Astrocyte of the spinal cord (primary cell): ENCODE measurements at places on chromosomes 11 and 22.

DNA sequence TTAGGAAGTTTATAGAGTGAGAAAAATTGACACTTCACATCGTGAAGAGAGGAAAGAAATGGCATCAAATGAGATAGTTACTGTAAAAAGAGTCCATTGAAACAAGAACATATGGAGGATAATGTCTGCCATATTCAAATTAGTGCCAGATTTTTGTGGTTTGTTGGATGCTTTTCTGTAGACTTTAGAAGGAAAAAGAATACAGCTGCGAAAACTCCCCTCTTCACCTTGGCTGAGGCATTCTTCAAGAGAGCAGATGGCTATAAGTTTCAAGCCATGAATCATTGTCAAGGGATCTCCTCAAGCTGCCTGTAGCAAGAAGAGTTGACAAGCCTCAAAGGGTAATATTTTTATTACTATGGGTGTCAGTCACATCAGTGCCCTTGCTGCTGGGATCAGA lies 507.4 kb upstream of the RAG2 start:
- peak; percentile 5 for DNase-seq

DNA sequence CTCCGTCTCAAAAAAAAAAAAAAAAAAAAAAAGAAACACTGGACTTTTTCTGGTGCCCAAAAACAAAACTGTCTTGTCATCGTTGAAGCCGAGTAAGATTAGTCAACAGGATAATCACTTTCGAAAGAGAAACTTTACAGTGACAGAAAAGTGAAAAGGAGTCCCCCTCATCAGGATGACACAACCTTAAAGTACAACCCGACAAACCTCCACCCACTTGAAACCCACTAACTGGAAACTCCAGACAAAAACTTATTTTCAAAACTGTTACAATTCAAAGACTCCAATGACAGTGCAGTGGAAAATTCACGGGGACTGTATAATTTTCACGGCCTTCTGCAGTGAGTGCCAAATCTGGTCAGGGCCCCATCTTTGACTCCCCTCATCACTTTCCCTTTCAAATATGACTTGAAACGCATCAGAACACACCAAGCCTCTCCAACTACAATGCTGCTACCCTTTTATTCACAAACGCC lies 1.3 kb downstream of the DENND5A start:
- DNase-seq = no peak

DNA sequence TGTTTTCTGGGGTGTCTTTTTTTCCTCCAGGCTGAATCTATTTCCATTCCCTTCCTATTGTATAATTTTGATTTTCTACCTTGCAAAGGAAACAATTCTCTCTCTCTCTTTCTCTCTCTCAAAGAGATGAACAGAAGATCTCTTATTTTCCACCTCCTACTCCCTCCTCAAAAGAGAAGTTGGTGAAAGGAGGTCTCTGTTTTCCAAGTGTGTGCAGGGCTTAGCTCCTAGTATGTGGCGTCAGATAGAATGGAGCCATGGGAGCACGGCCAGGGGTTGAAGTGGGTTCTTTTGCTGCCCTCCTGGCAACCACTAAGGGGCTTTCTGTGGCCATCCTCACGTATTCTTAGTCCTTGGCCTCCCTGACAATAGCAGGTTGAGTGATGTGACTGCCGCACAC lies 480 bp downstream of the TRIM34 start:
- no peak for DNase-seq

- no peak for DNase-seq
Observed at GRCh38 chr11:120573756-120574354, 62.3 kb downstream of the GRIK4 start.

GRCh38 chr11:2436521-2437031 lies 7.7 kb downstream of the TRPM5 start:
- DNase-seq = no peak

GRCh38 chr22:42993651-42994275 lies 21.2 kb downstream of the PACSIN2 start:
- peak; percentile 48 for DNase-seq

GRCh38 chr11:12086271-12087074 lies 23.9 kb upstream of the MICAL2 start:
- DNase-seq = peak; percentile 96

DNA sequence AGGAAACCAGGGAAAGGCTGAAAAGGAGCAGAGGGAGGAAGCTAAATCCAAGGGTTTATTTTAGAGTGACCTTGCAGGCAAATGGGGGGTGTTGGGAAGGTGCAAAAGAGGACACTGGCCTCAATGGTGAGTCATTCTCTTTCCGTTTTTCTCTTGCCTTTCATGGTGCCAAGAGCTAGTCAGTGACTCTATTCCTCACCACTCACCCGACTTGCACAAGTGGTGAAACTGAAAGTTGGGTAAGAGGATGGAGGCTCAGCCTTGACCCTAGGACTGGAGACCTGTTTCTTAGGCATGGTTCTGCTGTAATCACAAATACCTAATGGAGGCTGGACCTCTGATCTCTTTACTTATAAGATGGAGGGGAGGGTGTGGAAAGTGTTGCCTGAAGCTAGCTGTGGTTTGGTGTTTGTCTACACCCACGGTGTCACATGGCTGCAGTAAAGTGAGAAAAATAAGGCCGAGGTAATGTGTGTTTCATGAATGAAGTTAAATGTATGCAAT lies 67.3 kb upstream of the CREB3L1 start:
- DNase-seq = peak; percentile 28

GRCh38 chr11:71449596-71449995 lies 1.4 kb upstream of the DHCR7 start:
- DNase-seq = no peak

DNA sequence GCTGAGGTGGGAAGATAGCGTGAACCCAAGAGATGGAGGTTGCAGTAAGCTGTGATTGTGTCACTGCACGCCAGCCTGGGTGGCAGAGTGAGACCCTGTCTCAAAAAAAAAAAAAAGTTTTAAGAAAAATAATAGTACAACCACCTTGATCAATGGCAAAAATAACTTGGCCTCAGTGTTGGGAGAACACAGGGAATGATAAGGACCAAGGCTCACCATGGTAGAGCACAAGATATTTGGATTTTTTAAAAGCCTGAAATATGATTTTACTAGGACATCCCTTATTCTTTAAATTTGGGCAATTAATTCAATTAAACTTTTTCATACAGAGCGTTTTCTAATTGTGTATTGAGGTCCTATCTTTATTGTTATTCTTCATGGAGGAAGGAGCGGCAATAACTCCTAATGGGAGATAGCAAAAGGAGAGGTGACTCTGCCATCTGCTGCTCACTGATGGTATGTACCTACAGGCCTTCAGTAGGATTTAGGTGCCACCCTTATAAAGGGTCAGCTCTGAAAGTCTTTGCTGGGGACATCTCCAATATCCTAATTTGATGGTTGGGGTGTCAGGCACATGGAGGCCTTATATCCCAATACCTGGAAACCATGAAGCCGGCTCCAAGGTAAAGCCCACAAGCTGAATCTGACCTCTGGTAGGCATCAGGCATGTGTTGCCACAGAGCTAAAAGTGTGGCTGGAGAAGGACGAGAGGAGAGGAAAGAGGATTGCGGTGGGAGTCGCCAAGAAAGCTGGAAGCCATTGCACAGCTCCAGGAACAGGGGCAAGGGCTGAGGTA lies 21.9 kb upstream of the POLD3 start:
- DNase-seq = peak; percentile 38

- no peak for DNase-seq
Observed at GRCh38 chr22:39662686-39663052, 92.1 kb downstream of the CACNA1I start.

DNA sequence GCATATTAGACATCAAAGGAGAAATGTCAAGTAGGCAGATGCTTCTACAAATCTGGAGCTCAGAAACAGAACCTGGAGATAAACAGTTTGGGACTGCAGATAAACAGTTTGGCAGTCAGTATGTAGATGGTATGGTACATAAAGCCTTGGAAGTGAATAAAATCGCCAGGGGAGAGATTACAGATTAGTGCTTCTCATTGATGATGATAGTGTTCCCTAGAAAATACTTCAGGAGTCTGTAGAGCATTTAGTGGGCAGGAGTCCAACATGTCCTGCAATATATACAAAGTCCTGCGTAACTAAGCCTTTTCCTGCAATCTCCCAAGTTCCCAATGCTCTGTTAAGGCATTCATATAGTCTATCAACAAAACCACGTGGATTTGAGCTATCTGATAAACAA lies 35.2 kb downstream of the NARS2 start:
- no peak for DNase-seq

DNA sequence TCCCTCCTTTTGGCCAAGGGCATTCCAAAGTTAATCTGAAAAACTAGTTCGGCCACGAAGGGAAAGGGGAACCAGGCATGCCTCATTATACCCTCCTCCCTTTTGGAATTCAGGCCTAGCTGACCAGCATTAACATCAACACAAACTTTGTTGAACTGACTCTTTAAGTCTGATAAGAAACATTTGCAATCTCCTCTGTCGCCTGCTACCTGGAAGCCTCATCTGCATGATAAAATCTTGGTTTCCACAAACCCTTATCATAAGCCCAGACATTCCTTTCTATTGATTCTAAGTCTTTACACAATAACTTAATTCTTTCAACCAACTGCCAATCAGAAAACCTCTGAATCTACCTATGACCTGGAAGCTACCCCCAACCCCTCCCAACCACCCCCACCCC lies 11.4 kb downstream of the POGLUT3 start:
- no peak for DNase-seq

DNA sequence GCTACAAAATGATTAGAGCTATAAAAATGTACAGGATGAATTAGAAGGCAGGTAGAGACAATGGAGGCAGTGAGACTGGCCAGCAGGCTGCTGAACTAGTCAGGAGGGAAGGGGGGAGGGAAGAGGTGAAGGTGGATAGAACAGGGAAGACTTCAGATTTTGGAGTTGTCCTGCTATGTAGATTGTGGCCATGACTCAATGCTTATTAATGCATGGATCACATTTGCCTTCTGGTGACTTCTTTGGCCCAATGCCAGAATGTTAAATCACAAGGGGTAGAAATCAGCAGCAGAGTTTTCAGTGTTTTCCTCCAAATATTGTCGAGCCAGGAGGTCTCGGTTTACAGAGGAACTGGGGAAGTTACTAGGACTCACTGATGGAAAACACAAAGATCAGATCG lies 346.6 kb downstream of the AASDHPPT start:
- peak; percentile 71 for DNase-seq

DNA sequence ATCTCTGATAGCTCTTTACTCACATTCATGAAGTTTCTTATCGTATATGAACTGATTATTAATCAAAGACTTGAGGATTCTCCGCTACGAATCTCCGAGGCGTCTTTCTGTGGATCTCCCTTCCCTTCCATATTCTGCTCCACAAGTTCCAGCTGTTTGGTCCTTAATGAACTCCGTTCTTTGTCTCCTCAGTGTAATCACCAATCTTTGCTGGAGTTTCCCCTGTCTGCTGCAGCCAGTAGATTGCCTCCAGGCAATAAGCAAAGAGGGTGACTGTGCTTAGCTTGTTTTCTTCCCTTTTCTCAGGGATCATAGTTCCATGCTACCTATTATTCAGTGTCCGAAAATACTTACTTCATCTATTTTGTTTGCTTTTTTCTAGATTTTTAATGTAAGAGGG lies 169.6 kb upstream of the FOLH1 start:
- no peak for DNase-seq

DNA sequence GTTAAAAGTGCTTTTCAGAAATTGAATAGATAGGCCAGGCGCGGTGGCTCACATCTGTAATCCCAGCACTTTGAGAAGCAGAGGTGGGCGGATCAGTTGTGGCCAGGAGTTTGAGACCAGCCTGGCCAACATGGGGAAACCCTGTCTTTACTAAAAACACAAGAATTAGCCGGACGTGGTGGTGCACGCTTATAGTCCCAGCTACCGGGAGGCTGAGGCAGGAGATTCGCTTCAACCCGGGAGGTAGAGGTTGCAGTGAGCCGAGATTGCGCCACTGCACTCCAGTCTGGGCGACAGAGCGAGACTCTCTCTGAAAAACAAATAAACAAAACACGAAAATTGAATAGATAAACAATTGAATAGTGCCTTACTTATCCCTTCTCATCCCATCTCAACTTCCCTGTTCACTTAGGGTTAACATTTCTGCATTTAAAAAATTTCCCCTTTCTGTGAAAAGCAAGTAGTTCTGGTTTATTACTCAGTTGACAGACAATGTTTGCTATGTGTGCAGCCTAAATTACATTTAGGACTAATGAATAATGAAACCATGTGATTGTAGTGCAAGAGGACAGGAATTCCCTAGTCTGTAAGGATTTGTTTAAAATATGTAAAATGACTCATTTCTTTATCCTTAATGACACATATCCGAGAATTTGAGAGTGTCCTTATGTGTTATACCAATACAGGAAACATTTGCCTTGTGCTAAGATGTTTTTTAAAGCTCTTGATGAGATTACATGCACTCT lies 6.0 kb downstream of the RNF169 start:
- DNase-seq = peak; percentile 81

DNA sequence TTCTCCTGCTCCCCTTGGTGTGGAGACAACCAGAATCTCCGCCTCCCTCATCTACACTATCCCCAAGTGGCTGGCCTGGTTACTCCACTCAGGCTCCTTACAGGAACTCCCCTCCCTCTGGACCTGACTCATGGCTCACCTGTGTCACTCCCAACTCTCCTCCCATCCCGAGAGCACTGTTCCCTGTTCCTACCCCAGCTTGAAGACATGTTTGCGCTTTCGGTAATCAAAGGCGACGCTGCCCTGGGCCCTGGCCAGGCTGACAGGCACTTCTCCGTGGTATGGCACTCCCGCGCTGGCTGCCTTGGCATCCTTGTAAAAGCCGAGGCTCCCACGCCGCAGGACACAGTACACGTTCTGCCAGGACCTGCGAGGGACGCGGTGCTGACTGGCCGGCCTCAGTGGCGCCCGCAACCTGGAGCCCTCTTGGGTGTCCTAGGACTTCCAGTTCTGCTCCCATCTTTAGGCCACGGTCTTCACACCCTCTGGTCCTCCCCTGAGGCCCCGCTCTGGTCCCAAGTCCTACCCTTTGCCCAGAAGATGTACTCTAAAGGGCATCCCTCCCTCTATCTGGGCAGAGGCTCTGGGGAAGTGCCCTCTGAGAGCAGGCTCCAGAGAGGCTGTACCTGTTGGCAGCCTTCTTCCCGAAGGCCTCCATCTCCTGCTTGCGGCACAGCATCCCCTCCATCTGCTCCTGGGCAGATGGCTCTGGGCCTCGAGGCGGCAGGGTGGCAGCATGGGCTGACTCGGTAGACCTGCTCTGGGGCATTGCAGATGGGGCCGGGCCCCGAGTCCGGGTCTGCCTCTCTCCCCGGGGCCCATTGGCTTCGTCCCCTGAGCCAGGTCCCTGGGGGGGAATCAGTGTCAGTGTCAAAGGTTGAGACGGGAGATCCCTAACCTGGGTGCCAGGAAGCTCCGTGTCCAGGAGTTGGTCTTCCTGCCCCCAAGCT lies 9.4 kb upstream of the RBM4B start:
- no peak for DNase-seq

DNA sequence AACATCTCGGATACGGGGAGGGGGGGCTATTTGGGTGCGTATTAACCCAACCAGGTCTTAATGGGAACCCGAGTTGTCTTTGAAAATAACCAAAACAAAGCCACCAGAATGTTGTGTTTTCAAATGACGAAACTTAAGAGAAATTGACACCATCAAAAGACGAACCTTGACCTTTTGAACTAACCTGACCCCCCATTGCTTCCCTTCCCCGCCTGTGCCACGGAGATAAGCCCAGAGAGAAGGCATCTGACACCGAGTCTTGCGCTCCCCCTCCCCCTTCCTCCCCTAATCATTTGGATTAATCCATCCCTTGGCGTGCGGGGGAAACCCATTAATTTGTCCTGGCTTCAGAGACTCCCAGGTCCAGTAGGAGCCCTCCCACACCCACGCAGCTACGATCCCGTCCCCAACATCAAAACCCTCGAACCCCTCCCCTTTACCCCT lies 4.5 kb upstream of the GCAT start:
- DNase-seq = no peak

GRCh38 chr11:100851147-100851546 lies 164.1 kb downstream of the ARHGAP42 start:
- DNase-seq = no peak

- no peak for DNase-seq
Observed at GRCh38 chr22:26983311-26983710, 325.9 kb downstream of the MIAT start.
